Activated CD4-positive, alpha-beta T cell treated with anti-CD3 and anti-CD28 coated beads, Interleukin-2, amount 50 U/mL, for 48 hours (primary cell): ENCODE measurements at places on chromosomes 3 and 15.

GRCh38 chr15:47516558-47516957 is 200.7 kb upstream of the SEMA6D start:
- DNase-seq = no peak

DNA sequence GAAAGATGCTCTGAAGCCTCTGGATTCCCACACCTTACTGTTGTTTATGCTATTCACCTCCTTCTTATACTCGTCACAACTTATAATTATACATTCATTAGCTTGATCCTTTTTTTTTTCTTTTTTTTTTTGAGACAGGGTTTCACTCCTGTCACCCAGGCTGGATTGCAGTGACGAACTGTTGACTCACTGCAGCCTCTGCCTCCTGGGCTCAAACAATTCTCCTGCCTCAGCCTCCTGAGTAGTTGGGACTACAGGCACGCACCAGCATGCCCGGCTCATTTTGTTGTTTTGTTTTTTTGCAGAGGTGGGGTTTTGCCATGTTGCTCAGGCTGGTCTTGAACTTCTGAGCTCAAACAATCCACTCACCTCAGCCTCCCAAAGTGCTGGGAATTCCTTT is 143.6 kb downstream of the PLCL2 start:
- DNase-seq = no peak

- DNase-seq = no peak
Observed at GRCh38 chr15:71496336-71496955, 313.9 kb upstream of the NR2E3 start.

DNA sequence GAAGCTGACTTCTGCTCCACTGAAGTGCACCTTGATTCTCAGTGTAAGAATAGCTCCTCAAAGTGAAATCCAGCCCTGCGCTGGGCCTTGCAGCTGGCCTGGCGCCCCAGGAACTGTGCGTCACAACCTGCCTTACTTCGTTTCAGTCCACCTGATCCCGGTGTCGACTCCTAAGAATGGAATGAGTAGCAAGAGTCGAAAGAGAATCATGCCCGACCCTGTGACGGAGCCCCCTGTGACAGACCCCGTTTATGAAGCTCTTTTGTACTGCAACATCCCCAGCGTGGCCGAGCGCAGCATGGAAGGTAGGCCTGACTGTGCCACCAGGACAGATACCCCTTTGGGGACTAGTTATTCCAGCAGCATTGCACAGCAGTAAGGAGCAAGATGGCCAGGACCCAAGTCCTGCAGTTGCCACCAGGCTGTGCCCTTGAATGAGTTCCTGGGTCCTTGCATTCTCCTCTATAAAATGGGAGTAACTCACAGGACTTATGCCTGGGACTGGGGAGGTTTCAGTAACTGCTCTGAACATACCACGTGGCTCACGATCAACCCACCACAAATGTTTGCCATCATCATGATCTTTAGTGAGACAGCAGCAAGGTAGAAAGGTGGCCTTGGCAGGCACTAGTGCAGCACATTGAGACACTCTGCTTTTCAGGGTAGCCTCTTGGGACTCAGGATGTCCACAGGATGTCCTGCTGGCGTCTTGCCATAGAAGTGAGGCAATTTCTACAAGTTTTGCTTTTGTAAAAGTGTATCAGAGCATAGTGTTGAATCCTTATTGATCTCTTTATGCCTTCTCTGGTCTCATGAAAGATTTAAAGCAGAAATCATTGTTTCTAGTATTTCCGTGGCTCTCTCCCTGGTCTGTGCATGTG is 46.8 kb downstream of the PXYLP1 start:
- DNase-seq = no peak

DNA sequence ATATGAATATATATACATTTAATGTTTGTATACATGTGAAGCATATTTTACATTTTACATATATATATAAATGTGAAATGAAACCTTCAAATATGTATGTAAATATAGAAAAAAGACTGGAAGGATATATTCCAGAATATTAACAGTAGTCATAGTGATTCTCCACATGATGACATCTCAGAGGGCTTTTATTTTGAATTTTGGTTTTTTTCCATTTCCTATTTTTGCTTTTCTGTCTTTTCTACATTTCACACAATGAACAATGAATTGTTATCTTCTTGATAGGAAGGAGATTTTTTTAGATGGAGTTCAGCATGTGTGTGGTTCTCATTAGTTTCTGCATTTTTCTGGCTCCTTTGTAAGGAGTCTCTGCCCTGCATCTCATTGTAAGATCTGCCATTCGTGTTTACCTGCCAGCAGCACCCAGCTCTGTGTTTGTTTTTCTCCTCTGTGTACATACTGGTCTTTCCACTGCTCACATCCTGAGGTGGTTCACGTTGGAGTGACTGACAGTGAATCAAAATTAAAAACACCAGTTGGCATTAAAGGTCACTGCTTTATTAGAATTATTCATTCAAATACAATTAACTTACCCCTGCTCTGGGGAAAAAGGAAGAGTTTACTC is 425.3 kb upstream of the MDFIC2 start:
- DNase-seq = no peak
